Memory B cell (primary cell): ENCODE measurements at places on chromosomes 3 and 15.

DNA sequence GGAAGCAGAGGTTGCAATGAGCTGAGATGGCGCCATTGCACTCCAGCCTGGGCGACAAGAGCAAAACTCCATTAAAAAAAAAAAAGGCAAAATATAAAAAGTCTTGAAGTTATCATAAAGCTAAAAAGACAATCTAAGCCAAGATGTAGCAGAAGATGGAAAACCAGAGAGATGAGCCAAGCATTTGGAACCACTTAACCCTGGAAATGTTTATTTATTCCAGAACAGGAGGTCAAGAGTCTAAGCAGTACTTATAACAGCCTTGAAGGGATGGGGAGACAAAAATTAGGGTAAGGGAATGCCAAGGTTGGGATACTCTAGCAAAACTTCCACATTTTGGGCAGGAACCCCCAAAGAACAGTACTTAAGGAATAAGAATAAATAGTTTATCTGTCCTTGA lies 30.1 kb downstream of the FAIM start:
- no peak for DNase-seq

DNA sequence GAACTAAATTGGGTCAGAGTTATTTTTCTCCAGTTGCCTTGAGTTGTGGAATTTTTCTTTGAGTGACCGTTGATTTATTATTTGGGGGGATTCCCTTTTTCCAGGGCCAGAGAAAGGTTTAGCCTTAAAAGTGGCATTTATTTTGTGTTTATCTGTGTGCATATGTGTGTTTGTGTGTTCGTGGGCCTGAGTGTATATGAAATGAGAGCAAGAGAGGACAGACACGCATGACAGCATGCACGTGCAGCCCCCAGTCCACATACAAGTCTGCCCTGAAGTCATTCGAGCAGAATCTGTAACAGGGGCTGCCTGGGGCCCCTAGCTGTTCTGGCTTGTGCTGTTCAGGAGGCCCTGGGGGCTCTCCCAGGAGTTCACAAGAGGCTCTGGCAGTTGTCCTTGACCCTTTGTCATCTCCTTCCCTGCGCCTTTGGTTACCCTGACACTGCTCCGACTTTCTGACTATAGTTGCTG lies 18.3 kb upstream of the TRAK1 start:
- no peak for DNase-seq

- DNase-seq, result no peak
Observed at GRCh38 chr15:27327467-27328025, 356.6 kb downstream of the GABRG3 start.

DNA sequence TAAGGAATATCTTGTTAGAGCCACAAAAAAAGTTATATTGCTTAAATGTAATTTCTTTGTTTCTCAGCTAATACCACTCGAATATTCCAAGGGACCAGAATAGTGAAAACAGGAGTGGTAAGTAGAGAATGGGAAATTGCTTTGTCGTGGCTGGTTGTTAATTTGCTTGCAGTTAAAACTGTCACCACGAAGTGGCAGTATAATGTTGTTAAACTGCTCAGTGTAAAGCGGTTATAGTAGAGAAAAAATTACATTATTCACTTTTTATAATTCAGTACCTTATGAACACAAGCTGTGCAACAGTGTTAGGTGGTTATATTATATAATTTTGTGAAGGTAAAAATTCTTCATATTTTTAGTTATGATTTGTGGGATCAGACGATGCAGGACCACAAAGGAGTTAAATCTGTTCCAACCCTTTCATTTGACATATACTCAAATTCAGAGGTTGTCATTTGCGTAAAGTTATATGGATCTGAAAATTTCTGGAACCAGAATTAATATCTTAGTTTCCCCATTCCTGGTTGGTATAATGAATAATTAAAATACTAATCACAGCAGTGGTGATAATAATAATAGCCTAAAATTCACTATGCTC lies 171.8 kb downstream of the FEZF2 start:
- no peak for DNase-seq

GRCh38 chr15:26352909-26353308 lies 420.0 kb downstream of the GABRB3 start:
- no peak for DNase-seq

DNA sequence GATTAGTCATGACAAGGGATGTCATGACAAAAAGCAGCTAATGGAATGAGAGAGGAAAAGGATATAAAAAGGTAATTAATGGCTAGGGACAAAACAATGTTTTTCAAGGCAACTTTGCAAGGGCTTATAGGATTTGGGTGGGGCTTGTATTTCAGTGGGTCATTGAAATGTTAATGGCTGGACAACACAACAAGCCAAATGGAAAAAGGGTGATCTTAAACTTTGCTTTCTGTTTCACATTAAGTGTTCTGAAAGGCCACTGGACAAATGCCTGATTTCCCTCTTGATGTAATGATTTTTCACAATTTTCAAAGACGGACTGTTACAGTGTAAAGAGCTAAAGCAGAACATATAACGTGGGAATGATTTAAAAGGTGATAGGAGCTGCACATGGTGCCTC lies 345.0 kb downstream of the TUSC7 start:
- DNase-seq, result no peak

DNA sequence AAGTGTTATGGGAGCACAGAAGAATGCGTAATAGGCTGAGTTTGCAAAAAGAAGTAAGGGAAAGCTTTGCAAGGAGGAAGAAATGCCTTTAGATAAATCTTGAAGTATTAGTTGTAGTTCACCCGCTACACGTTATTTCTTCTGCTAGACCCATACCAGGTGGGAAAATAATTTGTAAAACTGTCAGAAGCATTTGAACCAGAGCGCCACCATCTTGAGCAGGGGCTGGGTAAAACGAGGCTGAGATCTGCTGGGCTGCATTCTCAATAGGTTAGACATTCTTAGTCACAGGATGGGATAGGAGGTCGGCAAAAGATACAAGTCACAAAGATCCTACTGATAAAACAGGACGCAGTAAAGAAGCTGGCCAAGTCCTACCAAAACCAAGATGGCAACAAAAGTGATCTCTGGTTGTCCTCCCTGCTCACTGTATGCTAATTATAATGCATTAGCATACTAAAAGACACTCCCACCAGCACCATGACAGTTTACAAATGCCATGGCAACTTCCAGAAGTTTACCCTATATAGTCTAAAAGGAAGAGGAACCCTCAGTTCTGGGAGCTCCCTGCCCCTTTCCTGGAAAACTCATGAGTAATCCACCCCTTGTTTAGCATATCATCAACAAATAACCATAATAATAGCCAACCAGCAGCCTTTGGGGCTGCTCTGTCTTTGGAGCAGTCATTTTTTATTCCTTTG lies 50.0 kb upstream of the ZNF280D start:
- DNase-seq, result no peak

GRCh38 chr3:54962200-54962599 lies 34.3 kb upstream of the LRTM1 start:
- DNase-seq, result no peak

GRCh38 chr3:29245441-29245840 lies 35.4 kb upstream of the RBMS3 start:
- no peak for DNase-seq

DNA sequence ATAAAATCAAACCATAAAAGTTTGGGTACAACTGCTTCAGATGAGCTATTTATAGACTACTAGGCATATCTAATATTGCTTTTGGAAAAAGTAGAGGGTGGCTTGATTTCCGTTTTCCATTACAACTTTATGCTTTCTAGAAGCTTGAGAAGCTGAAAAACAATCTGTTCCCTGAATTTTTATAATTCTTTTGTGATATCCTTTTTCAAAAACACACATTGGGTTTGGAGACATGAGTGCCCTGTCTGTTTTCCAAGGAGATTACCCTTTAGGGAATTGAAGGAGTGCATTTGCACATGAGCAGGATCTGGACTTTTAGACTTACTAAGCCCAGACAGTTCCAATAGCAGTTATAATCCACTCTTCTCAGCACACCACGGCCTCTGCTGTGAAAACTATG lies 49.5 kb upstream of the FILIP1L start:
- no peak for DNase-seq

DNA sequence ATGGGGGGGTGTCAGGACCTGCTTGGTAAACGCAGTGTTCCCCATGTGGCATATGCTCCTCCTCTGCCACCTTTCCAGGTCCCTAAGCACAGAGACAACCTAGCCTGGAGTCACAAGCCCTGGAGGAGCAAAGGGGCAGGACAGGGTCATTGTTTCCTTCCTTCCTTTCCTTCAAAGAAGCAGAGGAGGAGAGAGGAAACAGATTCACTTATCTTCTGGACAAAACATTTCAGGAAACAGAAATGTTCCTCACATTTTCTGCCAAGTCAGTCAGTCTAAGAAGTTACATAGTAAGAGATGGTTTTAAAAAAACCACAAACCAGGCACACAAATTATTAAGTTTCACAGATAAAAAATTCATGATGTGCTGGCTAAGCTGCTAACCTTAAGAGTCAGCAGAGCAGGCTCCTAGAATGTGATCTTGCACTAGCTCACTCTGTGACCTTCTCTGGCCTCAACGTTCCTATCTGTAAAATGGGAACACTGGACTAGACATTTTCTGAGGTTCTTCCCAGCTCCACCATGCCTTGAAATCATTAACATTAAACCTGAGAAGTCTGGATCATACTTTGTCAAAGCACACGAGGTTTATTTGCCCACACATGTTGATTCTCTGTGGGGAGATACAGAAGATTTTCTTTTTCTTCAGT lies 47.9 kb downstream of the ATP13A5 start:
- no peak for DNase-seq

GRCh38 chr3:154933581-154933980 lies 146.5 kb upstream of the MME start:
- DNase-seq, result no peak

DNA sequence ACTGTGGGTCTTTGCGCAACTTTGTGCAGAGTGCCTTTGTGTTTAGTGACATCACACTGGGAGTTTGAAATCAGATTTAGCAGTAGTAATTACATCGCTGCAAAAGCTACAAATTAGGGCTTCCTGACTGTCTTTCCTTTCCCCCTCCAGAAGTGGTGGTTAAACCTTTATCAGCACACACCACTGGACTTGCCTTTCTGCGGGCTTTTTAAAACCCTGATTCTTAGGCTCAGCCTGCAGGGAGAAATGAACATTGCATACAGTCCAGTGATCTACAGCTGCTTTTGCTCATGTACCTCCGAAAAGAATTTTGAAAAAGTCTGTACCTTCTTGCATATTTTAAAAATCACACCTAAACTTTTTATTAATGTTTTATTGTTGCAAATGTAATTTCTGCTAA lies 219.7 kb upstream of the NAALADL2 start:
- no peak for DNase-seq

DNA sequence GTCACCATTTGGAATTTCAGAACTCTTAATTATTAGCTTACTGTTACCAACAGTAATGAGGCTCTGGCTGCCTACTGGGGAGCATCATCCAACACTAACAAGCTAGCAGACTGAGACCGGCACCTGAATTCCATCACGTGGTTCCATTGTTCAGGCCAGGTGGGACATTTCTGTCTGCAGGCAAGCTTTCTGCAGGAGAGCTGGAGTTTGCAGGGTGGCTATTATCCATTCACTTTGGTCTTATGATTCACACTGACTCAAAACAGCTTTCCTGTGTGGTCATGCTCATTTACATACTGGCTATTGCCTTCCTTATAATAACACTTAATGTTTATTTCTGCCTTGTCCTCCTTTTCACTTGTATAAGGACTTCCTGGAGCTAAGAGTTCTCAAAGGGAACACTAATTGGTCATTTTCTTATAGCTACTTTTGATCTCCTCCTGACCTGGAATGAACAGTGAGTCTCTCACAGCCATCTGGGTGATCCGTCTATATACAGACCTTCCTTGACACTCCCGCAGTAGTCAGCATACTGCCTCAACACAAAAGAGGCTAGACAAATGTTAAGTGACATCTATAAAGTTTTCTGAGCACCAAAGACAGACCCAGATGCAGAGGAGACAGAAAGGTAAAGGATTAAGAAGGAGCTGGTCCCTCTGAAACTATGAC lies 695.4 kb downstream of the FHIT start:
- no peak for DNase-seq

- no peak for DNase-seq
Observed at GRCh38 chr3:174776636-174777035, 82.5 kb upstream of the NAALADL2 start.

- DNase-seq, result no peak
Observed at GRCh38 chr15:96344706-96345559, 14.4 kb downstream of the NR2F2 start.

GRCh38 chr3:168061332-168061996 lies 34.3 kb downstream of the GOLIM4 start:
- no peak for DNase-seq

GRCh38 chr3:130687327-130687726 lies 59.3 kb downstream of the PIK3R4 start:
- DNase-seq, result no peak

- no peak for DNase-seq
Observed at GRCh38 chr3:172580680-172581401, 57.6 kb upstream of the TNFSF10 start.

- no peak for DNase-seq
Observed at GRCh38 chr3:171950373-171950772, 89.0 kb upstream of the FNDC3B start.

GRCh38 chr3:113304856-113305540 lies 93.6 kb downstream of the BOC start:
- DNase-seq, result no peak
